ENCODE measurements at places on chromosomes 7 and 10.

- peak; percentile 38 for DNase-seq
Measured at GRCh38 chr7:140478246-140479061, 851 bp downstream of the MKRN1 start.

- no peak for DNase-seq
Measured at GRCh38 chr10:105579112-105579511, 938.0 kb downstream of the SORCS3 start.

DNA sequence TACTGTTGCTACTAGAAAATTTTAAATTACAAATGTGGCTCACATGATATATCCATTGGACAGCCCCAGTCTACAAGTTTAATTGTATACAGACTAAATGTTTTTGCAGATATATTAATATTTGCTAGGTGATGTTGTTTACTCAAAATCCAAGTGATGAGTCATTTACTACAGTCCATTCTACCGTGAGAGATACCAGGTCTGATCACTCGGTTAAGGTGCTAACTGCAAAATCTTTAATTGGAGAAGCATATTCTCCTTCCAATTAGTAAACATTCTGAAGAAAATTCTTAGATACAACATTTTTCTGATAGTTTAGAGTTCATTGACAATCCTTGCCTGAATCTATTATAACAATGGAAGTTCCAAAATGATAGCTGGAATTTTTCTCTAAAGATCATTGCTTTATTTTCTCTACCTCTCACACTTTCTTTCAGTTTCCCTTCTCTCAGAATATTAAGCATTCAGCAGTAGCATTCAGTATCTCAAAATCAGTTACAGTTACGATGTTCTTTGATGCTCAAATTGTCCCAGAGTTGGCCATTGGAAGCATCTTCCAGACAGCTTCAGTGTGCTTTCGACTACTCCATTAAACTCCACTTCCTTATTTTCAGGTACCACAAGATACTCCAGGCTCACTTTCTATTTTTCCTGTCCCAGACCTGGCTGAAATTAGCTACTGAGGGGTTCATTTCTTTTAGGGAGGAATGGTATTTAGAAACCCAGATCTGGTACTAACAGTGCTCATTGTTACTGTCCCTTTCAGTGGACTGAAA is 2.3 kb downstream of the ABCB1 start:
- no peak for DNase-seq

DNA sequence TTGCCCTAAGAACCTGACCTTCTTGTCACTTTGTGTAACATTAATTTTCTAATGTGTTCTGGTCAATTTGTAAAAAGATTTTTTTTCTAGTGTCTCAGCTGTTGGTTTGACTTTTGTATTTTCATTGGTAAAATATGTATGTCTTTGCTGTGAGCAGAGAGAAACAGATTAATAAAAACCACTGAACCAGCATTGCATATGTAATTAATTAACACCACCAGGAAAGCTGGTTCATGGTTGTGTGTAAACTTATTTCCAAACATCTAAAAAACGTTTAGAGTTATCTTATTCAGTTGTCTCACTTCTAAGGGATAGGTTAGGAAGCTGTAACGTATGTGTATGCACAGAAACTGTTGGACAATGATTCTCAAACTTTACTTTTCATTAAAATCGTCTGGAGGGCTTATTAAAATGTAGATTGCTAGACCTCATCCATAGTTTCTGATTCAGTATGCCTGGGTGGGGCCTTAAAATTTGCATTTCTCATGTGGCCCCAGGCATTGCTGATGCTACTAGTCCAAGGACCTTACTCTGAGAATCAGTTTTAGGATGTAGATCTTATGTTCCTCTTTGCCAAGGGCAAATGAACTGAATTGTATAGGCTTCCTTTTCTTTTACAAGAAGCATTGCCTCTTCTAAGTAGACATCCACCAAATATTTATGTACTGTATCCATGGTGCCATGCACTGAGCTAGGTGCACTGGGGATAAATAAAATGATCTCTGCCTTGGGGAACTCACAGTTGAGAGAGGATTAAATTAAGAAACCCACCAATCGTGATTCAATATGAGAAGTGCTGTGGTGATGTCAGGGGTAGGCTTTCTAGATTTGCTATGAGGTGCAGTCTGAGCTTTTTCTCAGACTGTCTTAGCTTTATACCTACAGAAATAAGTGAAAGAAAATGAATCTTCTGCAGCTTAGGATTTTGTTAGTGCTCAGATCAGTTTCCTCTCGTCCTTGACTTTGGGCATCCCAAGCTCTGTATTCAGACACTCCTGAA is 98.7 kb downstream of the AUTS2 start:
- no peak for DNase-seq

GRCh38 chr7:139772873-139773272 is 4.9 kb downstream of the HIPK2 start:
- no peak for DNase-seq

DNA sequence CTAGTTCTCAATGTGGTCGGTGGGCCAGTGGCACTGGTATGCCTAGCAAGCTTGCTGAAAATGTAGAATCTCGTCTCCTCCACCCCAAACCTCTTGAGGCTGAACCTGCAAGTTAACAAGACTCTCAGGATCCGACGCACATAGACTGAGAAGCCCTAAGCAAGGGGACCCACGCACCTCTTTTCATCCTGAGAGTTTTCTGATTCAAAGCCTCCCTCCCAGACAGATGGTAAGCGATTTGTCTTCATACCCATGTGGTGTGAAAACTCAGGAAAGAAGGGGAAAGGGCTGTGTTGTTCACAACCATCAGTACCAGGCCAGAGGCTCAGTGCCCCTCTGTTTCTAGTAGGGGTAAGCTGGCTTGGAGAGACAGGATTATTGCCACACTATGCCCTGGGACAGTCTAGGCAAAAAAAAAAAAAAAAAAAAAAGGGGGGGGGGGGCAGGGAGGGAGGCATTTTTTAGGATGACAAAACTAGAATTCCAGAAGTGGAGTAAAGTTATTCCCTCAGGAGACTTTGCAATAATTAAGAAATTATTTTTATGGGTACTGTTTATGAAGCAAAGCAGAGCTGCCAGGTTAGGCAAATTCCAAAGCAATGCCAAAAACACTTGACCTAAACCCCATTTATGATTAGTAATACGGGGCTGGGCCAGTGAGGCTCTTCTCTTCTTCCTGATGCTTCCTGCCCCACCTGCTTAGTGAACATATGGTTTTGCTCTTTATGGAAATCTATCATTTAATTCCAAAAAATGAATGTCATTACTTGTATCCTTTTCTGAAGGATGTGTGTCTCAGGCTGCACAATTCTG is 117.6 kb upstream of the PDLIM1 start:
- DNase-seq, result no peak

DNA sequence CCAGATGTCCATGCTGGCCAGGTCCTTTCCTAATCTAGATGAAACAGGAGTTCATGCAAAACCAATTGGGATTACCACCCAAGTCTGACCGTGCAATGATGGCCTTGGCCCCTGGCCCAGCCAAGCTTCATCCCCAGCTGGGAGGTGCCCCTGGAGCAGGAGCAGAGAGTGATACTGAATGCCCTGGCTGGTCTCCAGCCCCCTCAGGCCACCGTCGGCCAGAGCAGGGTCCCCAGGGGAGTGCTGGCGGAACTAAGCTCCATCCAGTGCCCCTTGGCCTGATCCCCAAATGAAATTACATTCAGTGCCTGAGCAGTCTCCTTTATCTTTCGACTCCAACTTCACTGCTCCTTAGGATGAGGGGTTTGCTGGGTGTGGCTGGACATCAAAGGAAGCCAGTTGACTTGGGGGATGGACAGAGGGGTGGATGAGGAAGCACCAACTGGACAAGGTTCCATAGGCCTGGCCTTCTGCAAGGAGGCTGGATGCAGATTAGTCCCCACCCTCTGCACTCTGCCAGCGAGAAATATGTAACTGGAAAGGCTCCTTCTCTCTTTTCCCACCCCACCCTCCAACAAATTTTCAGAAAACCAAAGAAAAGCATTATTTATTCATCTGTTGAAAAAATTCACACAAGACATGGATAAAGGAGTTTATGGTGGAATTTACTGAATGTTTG is 275.5 kb downstream of the PLXNA4 start:
- DNase-seq, result no peak

- no peak for DNase-seq
Measured at GRCh38 chr7:66419210-66419609, 209.5 kb upstream of the KCTD7 start.

DNA sequence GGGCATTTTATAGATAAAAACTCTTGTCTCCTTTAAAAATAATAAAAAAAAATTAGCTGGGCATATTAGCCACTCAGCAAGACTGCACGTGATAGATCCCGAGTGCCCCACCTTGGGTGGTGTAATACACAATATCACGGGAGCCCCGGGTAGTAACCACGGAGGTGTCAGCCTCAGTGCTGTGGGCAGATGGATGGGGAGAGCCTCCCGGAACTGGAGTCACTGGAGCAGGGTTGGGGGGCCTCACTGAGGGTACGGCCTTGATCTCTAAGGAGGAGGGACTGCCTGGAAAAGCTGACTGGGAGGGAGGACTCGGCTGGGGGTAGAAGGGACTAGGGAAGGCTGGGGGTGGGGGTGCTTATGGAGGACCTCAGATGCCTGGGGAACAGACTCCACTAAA is 12.6 kb downstream of the LEP start:
- DNase-seq, result no peak

DNA sequence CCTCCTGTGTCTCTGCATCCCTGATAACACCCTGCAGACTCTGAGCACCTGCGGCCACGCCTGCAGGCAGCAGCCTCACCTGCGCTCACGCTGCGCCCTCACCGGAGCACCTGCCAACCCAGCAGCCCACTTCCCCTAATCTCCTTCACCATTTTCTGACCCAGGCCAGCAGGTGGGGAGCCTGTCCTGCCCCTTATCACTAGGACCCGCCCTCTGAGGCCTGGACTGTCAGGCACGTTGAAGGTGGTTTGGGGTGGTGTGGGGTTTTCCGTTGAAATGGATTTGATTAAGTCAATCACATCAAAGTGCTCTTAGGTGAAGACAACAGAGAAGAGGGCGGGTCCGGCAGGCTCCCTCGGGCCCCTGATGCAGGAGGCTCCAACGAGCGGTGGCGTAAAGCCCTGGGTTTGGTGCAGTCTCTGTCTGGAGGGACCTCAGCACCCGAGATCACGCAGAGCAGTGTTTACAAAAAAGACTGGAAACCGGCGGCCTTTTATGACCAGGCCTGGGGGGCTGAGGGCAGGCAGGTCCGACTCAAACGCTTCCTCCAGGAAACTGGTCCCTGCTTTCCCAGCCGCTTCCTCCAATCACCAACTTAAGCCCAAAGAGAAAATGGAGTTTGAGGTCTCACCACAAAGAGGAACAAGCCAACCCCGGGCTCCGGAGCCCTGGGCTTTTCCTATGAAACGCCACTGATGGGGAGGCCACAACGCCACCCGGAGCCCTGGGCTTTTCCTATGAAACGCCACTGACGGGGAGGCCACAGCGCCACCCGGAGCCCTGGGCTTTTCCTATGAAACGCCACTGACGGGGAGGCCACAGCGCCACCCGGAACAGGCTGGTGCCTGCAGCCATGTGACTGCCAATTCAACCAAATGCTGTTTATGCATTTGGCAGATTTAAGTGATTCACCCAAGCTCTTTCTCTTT is 45.5 kb downstream of the DPYSL4 start:
- peak; percentile 79 for DNase-seq
